ENCODE measurements at places on chromosomes 12 and 14.

- DNase-seq, result no peak
These were observed 298.4 kb downstream of the SYT1 start for GRCh38 chr12:79162948-79163347.

DNA sequence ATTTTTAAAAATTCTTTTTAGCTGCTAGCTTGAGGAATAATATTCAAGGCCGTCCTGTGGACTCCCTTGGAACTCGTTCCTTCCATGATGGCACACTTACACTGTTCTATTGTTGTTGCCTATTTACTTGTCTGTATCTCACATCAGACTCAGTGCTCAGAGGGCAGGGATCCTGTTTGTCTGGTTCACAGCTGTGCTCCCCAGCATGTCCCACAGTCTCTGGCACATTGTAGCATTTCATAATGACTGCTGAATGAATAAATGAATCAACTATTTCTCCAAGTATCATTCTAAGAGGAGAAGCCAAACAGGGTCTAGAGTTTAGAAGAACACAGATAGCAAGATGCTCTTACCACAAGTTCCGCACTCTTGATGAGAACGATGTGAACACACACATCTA is 48.0 kb downstream of the NTN4 start:
- DNase-seq, result no peak

DNA sequence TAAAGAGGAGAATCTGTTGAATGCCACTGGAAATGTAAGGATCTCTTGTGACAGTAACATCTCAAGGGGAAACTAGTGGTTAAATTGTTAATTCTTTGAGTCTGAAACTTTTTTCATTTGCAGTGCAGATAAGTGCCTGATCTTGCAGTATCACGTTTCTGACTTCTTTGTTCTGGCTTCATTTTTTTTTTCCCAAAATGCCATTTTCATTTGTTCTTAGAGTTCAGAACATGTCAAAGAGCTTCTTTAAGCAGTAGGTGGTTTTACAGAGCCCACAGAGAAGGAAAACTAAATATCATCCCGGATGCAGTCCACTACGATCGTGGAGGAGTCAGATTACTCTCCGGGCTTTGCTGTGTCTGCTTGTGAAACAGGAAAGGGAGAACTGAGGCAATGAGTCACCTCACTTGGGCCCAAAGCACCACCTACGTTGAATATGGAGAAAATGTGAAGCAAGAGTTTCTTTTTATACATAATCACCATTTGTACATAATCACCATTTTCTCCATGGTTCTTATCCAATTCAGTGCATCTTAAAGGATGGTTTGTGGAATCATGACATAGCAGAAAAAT is 43.9 kb downstream of the HMGA2 start:
- DNase-seq, result no peak

DNA sequence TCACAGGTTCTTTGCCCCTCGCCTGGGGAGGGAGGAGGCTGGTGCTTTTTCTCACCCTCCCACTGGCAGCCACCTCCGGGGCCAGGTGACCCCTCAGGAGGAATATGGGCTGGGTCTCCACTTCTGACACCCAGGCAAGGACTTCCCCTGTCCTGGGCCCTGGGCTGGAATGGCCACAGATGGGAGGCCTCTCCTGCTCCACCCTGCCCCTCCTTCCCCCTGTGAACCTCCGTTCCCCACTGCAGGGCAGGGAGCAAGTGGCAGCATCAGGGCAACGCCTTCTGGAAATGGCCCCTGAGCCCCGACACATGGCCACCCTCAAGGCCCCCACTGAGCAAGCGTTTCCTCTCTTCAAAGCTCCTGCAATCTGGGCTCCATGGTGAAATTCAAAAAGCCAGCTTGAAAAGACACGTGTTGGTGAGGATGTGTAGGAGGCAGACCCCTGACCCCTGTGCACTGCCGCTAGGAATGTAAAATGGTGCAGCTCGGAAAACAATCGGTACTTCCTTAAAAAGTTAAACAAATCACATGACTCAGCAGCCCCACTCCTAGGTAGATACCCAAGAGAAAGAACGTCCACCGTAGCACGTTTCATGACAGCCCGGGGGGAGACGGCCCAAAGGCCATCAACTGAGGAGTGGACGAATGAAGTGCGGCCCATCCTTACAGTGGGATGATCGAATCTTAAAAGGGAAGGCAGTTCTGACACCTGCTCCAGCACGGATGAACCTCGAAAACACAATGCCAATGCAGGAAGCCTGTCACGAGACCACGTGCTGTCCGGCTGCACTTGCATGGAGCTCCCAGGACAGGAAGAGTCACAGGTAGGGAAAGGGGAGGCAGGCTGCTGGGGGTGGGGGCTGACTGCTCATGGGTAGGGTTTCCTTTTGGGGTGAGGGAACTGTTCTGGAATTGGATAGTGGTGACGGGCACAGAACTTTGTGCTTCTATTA is 11.5 kb downstream of the XRCC3 start:
- DNase-seq, result no peak

DNA sequence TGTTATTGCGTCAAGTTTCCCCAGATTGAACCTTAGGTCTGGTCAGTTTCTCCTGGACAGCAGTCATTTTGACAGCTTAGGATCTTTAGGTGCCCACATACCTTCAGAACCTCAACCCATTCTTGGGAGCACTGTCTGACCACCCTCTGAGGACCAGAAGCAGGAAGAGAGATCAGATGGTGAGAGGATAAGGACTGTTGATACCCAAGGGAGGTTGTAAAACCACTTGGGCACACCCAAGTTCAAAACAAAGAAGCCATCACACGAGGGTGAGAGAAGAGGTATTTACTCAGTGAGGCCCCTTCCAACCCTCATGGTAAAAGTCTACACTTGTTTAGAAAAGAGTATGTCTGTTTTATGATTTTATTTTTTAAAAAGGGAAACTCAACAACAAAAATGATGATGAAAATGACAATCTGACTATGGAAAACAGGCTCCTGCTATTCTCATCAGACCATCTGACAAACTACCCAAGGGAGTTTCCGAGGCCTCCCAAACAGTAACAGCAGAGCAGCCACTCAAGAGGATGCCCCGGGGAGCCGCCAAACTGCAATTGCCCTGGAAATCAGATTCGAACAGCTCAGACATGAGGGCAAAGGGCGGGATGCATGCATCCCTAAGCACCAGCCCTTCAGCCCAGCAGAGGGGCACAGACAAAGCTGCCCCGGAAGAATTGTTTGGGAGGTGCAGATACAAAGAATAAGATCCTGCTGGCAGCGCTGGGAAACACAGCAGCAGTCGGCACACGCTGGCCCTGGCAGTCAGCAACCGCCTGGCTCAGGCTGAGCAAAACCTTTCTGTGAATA is 162.6 kb upstream of the PLEKHG7 start:
- no peak for DNase-seq

DNA sequence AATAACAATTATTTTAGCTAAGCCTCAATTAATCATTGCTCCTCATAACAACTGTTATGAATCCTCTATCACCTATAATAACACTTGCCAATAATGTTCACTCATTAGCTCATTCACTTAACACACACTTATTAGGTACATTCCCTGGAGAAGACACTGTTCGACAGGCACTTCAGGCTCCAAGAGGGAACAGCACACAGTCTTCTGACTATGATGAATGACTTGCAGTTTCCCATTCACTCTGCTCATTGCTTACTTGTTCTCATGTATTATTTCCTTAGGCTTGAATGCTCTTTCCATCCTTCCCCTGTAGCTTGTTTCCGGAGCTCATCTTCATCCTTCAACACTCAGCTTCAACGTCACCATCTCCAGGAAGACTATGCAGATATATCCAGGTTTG is 437.3 kb downstream of the TMEM132D start:
- no peak for DNase-seq

GRCh38 chr12:66497008-66497897 is 181.6 kb downstream of the GRIP1 start:
- no peak for DNase-seq

DNA sequence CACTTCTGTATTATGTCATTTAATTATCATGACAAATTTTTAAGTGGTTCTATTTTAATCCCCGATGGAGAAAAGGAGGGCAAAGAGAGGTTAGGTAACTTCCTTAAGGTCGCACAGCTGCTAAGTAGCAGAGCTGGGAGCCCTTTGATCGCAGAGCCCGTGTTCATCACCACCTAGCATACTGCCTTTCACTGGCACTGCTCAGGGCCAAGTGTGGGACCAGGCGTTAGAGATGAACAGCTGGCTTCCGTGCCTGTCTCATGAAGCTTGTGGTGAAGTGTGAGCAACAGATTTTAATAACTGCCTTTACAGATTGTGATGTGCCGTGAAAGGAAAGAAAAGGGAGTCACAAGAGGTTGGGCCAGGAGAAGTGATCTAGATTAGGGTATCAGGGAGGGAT is 273.6 kb downstream of the AKAP6 start:
- DNase-seq, result no peak

DNA sequence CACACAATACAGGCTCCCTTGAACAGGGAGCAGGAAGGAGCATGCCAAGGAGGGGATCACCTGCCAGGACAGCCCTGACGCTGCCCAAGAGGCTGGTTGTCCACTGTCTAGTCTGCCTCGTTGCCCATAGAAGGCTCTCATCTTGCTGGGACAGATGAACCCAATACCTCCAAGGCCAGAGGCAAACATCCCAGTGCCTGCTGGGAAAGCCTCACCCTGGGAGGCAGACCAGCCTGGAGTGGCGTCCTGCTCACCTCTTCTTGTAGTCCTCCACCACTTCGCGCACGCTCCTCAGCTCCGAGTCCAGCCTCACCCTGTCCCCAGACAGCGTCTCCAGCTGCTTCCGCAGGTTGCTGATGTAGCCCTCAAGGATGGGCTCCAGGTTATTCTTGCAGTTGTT is 2.4 kb downstream of the KRT73 start:
- DNase-seq, result no peak

GRCh38 chr12:97555547-97556187 is 93.1 kb downstream of the RMST start:
- no peak for DNase-seq

- DNase-seq, result no peak
These were observed 436.9 kb upstream of the TMEM132C start for GRCh38 chr12:127830065-127830460.

DNA sequence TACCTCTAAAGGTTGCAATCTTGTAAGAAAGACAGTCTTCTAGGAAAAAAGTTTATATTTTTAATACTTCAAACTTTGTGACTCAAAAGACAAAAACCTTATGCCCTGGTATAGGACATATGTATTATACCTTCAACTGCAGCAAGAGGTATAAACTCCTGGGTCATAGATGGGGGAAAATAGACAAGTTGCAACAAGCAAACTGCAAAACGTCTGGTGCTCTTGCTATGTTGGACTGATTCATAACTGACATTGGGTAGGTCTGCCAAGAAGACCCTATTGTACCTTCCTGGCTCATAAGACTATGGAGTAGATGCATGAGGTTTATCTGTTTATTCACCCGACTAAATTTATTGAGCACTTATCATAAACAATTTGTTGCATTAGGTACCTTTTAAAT is 40.9 kb downstream of the BEST3 start:
- DNase-seq, result no peak

- DNase-seq, result no peak
These were observed 1168.4 kb downstream of the TMEM121 start for GRCh38 chr14:106694638-106695393.

DNA sequence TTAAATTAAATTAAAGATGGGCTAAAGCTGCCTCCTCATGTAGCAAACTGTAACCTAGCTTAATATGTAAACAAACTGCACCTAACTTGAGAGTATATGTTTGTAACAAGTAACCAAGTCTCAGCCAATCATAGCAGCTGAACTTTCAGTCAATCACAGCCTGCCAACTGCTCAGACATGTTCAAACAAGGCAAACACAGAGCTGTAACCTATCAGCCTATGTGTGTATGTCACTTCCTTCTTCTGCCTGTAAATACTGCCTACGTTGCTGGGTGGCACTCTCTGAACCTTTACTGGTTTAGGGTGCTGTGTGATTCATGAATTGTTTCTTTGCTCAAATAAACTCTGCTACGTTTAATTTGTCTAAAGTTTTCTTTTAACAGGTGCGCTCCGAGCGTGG is 2.9 kb downstream of the SERPINA6 start:
- DNase-seq, result no peak

DNA sequence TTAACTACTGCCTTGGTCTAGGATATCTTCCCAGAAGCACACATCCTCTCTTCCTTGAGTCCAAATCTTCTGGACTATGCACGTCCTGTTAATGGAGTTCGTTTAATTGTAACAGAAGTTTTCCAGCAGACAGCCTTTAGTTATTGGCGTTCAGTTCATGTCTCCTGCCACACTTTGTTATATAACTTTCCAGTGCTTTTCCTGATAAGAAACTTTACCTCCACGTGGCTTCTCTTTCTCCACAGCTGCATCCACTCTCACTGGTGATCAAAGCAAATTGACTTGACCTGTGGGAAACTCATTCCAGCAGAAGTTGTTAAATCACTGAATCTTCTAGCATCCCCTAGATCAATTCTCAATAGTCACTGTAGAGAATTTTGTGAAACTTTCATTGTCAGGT is 19.0 kb downstream of the PTPN21 start:
- no peak for DNase-seq

DNA sequence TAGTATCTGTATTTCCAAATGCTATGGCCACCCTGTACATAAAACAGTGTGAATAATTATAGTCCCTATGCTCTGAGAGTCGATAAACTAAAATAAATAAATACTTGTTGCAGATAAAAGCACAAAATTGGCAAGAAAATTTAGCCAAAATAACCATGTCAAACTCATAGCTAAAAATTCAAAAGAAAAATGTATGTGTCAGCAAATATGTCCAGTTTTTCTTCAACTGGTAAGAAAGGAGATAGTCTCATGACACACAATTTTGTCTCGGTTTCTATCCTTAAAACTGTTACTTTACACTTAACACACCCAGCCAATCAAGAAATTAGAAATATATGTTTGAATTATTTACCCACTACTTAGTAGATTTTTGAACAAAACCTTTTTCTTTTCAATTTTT is 145.6 kb upstream of the FSCB start:
- DNase-seq, result no peak

GRCh38 chr14:93535537-93535936 is 104.8 kb downstream of the UNC79 start:
- DNase-seq, result no peak

DNA sequence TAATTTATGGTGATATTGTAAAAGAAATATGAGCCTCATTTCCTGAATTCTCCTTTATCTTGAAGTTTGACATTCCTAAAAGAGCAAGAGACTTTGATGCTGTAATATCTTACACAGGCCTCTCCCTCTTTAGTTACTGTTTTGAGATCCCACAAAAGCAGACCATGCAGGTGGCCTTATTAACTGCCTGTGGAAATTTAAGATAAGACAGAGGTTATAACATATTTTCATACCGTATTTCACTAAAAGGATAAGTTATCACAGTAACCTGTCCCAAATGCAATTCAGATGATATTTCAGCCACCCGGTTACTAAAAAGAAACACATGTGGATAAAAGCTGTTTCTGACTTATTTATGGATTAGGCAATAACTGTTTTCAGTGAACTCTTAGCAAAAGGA is 150.1 kb downstream of the NAV3 start:
- no peak for DNase-seq

All from GM19239 (cell line).